ENCODE measurements at places on chromosomes 4 and X. TPM values are rescaled to one million over a fixed set of nuclear protein-coding genes. Genes with fewer than 3 reads are reported as not detected.

GRCh38 chrX:153564047-153564606 is 34.8 kb downstream of the CCNQ start:
- no peak overlapping the region for H3K4me3 ChIP-seq
- no peaks in the 10 kb centered on the region for H3K27me3 ChIP-seq
- no peaks in the 10 kb centered on the region for H3K36me3 ChIP-seq
- DNase-seq, result no peak
- H3K27ac ChIP-seq, result no peak overlapping the region

DNA sequence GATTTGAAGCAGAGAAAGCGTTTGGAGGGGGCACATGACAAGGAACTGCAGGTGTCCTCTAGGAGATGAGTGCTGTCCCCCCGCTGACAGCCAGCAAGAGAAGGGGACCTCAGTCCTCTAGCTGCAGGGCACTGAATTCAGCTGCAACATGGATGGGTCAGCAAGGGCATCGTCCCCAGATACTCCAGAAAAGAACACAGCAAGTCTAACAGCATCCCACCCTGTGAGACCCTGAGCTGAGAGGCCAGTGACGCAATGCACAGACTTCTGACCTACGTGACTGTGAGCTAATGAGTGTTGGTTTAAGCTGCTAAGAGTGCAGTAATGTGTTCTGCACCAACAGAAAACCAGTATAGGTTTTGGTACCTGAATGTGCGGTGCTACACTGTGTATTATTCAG is 11.6 kb upstream of the CENPVL2 start:
- no peak for DNase-seq
- no peaks in the 10 kb centered on the region for H3K4me1 ChIP-seq
- no peaks in the 10 kb centered on the region for H3K36me3 ChIP-seq
- no peak overlapping the region for H3K27ac ChIP-seq
- H3K27me3 ChIP-seq, result no peaks in the 10 kb centered on the region

GRCh38 chr4:176360446-176360845 is 40.7 kb downstream of the SPCS3 start:
- no peak overlapping the region for H3K4me3 ChIP-seq
- no peak for DNase-seq
- H3K36me3 ChIP-seq, result no peaks in the 10 kb centered on the region

GRCh38 chrX:53287493-53288138 is 6.2 kb upstream of the IQSEC2 start:
- H3K36me3 ChIP-seq, result no peaks in the 10 kb centered on the region

GRCh38 chrX:16461968-16462367 is 188.0 kb upstream of the S100G start:
- no peaks in the 10 kb centered on the region for H3K36me3 ChIP-seq
- no peaks in the 10 kb centered on the region for H3K27me3 ChIP-seq
- no peak overlapping the region for H3K4me3 ChIP-seq
- no peak overlapping the region for H3K27ac ChIP-seq

- H3K4me1 ChIP-seq, result no peaks in the 10 kb centered on the region
- no peak overlapping the region for H3K4me3 ChIP-seq
- DNase-seq, result no peak
- no peaks in the 10 kb centered on the region for H3K27me3 ChIP-seq
- H3K27ac ChIP-seq, result no peak overlapping the region
- no peaks in the 10 kb centered on the region for H3K36me3 ChIP-seq
Observed at GRCh38 chr4:87141428-87141827, 79.0 kb downstream of the KLHL8 start.

GRCh38 chr4:66837279-66837922 is 707.9 kb downstream of the CENPC start:
- H3K36me3 ChIP-seq, result no peaks in the 10 kb centered on the region
- no peak overlapping the region for H3K27ac ChIP-seq
- H3K4me1 ChIP-seq, result no peaks in the 10 kb centered on the region

DNA sequence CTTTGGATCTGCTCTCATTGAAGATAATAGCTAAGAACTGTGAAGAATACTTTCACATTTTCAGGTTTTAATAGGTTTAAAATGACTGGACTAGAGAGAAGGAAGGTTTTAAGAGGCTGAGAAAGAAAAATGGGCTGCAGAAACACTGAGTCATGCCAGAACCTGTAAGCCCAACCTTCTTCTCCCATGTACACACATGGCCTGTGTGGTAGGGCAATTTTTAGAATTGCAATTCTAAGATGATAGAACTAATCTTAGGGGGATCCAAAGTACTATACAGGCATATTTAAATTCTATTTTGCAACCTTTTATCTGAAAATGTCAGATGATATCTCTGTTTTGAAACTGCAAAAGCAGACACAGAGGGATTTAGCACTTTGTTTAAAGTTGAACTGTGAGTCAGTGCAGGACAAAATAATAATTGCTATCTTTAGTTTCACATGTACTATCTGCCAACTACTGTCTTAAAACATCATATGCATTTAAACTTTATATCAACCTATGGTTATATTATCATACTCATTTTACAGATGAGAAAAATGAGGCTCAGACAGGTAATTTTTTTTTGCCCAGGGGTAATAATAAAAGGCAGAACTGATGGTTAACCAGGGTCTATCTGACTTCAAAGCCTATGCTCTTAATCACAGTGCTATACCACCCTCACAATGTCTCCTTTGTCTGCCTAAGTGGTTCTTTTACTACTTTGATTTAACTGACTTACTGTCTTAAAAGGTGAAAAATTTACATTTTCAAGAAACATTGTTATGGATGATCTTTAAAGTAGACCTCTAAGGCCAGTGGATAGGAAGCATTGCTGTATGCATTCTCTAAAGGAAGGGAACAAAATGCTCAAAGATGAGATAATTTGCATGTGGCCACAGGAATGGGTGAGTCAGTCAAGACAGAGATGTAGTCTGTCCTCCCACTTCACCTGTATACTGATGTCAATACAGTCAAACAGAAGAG is 4.3 kb downstream of the TMPRSS11E start:
- H3K27me3 ChIP-seq, result no peaks in the 10 kb centered on the region
- no peak for DNase-seq
- H3K36me3 ChIP-seq, result no peaks in the 10 kb centered on the region
- H3K4me1 ChIP-seq, result no peaks in the 10 kb centered on the region
- no peak overlapping the region for H3K27ac ChIP-seq

DNA sequence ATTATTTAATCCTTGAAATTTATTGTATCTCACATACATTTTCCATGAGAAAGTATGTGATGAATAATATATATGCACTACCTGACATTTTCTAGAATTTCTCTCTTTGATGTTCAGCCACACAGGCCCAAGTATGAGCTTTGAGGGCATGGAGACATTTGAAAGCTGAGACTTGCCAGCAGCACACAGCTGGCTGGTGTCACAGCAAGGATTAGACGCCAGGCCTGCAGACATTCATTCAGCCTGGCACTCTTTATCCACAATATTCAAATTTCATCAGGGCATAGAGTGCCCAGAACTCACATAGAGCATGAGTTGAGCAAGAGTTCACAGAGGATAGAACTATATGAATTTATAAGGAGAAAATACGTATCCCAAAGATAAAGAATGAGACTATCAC is 74.0 kb downstream of the GRIA2 start:
- no peak overlapping the region for H3K27ac ChIP-seq
- no peaks in the 10 kb centered on the region for H3K4me1 ChIP-seq
- no peak overlapping the region for H3K4me3 ChIP-seq
- no peak for DNase-seq
- no peaks in the 10 kb centered on the region for H3K27me3 ChIP-seq

Gene AFP
- total RNA-seq, result not detected

Gene MAP9
- total RNA-seq, result 3.4 TPM
